ENCODE measurements at places on chromosomes 5 and 9.

DNA sequence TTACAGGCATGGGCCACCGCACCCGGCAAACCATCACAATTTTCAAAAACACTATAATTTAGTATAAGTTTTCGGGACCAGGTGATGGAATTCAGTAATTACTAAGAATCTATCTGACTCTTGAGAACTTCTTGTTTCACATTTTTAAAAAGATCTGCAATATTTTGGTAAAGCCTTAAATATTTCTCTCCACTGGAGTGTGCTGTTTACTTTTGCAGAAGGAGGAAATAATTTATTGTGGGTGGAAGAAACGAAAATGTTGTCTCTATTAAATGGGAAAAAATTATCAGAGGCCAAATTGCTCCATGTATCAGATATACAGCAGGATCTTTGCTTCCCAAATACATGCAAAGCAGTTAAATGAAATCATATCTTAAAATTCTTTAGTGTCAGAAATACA lies 566.8 kb upstream of the CYLC2 start:
- no peak for DNase-seq

DNA sequence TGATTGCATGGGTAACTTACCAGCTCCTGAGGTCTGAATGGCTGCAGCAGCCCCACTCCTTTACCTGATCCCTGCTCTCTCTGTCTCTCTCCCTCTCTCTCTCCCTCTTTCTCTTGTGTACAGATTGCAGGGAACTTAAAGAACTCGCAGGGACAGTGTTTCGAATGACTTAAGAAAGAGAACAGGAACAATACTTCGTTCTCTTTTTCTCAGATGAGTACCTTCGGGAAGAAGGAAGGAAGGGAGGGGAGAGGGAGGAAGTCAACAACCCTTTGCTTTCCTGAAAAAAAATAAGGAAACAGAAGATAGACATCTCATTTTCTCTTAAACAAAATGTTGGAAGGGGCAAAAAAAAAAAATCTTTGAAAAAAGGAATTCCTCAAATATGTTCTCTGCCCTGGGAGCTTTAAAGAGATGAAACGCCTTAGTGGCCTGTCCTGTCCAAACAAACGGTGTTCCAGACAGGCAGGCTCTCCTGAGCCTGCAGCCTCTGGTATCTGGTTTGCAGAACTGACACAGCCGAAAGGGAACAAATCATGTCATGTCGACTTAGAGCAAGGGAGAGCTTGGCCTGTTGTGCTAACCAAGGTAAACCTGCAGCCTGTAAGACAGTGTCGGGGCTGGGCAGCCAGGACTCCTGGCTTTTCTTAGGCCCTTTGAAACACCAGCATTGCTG lies at the start of gene ZNF366:
Gene ZNF366 (minus strand): TSS at position 180 of the 676 bp plus-strand sequence. CDS start 45,914 bp downstream, outside the sequence.
- no peak for DNase-seq

DNA sequence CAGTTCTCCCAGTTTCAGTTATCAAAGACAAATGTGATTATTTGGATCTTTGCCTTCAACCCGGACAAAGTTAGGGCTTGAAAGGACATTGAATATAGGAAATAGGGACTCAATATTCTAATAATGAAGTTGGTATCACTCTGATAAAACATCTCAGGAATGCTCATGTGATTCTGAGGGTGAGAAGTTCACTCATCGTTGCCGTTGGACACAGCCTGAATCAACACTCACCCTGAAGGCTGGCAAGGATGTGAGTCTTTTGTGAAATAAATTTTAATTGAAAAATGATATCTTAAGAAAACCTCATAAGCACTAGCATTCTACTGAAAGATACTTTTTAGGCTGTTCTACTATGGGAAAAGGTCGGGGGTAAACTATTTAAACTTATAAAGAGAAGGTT lies 44.8 kb upstream of the C9orf72 start:
- DNase-seq: no peak

GRCh38 chr5:169805527-169805934 lies 168.5 kb downstream of the DOCK2 start:
- DNase-seq: no peak

DNA sequence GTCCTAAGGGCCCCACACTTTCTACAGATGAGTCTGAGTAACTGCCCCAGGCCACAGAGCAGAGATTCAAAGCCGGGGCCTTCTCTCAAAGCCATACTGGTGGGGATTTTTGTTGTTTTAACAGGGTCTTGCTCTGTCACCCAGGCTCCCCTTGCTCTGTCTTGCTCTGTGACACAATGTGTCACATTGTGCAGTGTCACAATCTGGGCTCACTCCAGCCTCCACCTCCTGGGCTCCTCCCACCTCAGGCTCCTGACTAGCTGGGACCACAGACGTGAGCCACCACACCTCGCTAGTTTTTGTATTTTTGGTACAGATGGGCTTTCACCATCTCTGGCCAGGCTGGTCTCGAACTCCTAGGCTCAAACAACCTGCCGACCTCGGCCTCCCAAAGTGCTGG lies 8.6 kb downstream of the AGPAT2 start:
- no peak for DNase-seq

All from CD4-positive, alpha-beta T cell (primary cell).